ENCODE measurements at places on chromosomes 12 and 14.

DNA sequence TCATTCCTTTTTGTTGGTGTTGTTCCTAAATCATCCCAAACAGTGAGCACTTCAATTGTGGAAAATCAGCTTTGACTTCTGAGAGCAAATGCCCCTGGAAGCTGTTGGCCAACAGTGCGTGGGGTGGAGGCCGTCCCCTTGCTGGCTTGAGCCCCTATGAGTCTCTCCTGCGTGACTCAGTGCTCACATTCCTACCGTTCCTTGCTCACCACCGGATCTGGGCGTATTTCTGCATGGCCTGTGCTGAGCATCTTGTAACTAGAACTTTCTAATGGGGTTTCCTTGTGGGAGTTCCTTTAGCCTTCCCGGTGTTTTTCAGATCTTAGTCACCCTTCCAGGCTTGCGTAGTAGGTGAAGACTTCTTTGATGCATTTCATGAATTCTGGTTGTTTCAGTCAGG is 14.7 kb downstream of the SERPINA1 start:
- peak; percentile 95 for DNase-seq

DNA sequence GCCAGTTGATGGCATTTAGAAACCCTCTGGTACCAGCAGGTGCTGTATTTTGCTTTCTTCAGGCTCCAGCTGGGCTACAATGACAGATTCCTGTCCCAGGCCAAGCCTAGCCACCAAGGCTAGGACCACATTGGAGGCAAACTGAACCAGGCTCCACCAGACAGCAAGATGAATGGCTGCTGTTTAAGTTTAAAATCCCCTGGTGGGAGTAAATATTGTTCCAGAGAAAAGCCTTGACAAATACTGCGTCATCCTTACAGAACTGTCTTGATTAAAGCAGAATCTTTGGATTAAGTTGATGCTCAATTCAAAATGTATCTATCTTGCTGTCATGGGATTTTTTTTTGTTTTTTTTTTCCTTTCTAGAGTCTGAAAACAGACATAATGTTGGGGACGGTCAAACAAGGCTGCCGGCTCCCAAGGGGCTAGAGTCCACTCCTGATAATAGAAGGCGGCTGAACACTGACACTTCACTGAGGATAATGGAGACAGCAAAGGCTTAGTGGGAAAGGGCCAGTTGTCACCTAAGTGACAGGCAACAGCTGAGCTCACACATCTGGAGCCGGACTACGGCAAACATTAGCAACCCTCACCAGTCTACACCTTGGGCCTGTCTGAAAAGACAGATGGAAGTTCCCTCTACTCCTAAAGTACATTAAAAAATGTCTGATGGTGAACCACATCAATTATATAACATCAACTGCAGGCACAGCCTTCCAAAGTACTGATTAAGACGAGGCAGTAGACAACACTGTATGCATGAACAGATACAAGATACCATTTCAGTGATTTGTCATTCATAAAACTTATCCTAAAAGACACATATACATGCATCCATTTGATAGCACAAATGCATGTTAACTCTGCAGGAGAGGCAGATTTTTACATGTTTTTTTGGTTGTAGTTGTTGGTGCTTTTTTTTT is 1.7 kb downstream of the PRICKLE1 start:
- peak; percentile 42 for DNase-seq

GRCh38 chr12:38869036-38869435 is 36.4 kb downstream of the CPNE8 start:
- no peak for DNase-seq

- DNase-seq: no peak
Measured at GRCh38 chr12:100584256-100584655, 10.8 kb downstream of the GAS2L3 start.

DNA sequence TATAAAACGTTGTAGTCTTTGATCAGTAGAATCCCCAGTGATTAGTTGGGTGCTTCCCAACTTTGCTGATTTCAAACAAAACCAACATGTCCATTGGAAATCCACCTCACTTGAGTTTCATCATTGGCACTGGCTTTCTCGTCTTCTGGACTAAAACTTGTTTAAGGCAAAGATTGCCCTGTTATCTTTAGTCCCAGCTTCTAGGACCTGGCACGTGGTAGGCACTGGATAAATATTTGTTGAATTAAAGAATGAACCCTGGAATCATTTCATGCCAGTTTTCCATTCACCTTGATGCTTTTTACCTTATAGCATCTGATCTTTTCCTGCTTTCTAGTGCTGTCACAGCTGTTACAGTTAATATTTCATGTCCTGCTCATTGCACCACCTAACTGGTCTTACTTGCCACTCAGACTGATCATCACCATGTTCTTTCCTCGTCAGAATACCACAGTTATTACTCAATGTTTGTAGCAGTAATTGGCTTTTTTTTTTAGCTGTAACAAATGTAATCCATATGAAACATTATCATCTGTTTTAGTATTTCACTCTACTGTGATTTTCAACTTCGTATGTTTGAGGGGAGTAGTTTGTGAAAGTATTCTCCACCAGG is 7.3 kb upstream of the C12orf50 start:
- DNase-seq: peak; percentile 58

GRCh38 chr12:80829767-80830166 is 108.0 kb downstream of the LIN7A start:
- DNase-seq: peak; percentile 34

- DNase-seq: no peak
Measured at GRCh38 chr12:5010151-5010550, 33.5 kb upstream of the KCNA5 start.
